Chondrocyte (in vitro differentiated cells): ENCODE measurements at places on chromosomes 13 and 19. TPM values are rescaled to one million over a fixed set of nuclear protein-coding genes. Genes with fewer than 3 reads are reported as not detected.

FSD1 gene
- total RNA-seq: 8.8 to 13.7 TPM (median 11.6 TPM) in 3 replicates

TEX26 gene
- not detected in 3 replicates for total RNA-seq

DNA sequence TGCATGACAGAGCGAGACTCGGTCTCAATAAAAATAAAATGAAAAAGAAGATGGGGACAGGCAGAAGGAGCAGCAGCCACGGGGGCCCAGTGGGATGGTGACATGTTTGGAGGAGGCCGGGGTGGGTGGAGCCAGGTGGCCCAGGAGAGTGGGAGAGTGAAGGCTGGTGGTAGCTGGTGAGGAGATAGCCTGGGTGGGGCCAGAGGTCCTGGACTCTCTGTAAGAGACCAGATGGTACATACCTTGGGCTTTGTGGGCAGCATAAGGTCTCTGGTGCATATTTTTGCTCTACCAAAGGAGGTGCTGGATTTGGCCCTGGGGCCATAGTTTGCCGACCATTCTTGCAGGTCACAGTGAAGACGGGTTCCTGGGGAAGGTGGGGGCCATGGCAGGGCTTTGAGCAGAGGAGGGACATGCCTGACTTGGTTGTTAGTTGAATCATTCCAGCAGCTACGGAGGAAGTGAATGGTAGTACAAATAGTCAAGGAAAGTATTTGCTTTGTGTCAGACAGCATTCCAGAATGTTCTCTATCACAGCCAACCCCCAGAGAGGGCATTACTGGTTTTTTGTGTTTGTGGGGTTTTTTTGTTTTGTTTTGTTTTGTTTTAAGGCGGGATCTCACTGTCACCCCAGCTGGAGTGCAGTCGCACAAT is 69.1 kb downstream of the ARHGEF18 start:
- DNase-seq: no peak
- H3K27me3 ChIP-seq: no peaks in the 10 kb centered on the region
- H3K4me3 ChIP-seq: no peak overlapping the region
- H3K4me1 ChIP-seq: peaks cover 26% of the 10 kb centered on the region

- H3K27me3 ChIP-seq: peaks cover 13% of the 10 kb centered on the region
- H3K4me3 ChIP-seq: no peak overlapping the region
- H3K27ac ChIP-seq: no peak overlapping the region
- DNase-seq: no peak
Measured at GRCh38 chr13:73520566-73521289, 461.9 kb downstream of the KLF5 start.

B3GNT3 gene
- total RNA-seq: not detected in 3 replicates

ATP8A2 gene
- 1.7 to 1.9 TPM (median 1.9 TPM) in 3 replicates for total RNA-seq

ALG5 gene
- total RNA-seq: 30.2 to 33.7 TPM (median 32.1 TPM) in 3 replicates
